ENCODE measurements at places on chromosomes 4 and X.
A peak's percentile ranks its signal among the peaks of the same experiment; 100 is the strongest.

DNA sequence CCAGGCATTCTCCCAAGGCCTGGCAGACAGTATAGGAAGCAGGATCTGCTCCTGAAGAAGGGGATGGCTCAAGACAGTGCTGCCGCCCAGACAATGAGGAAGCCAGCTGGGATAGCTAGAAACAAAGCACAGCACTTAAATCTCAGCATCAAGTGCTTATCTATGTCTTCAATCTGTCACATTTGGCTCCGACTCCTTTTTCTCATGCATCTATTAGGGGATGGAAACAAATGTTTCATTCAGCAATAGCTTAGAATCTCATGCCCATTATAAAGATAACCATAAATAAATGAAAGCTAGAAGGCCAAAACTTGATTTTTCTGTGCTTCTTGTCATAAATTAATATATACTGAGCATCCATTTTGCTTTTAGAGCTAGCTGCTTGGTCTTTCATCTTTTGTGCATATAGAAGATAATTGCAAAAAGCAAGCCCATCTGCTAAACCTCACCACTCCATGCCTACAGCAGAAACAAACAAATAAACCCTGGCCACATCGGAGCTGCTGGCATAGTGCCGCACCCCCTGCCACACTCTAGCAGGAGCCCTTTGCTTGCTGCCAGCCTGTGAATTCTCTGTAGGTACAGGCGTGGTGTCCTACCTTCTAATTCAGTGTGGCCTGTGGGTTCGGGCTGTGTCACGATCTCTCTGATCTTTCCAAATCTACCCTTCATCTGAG is 75.9 kb downstream of the AASDH start:
- DNase-seq: no peak

DNA sequence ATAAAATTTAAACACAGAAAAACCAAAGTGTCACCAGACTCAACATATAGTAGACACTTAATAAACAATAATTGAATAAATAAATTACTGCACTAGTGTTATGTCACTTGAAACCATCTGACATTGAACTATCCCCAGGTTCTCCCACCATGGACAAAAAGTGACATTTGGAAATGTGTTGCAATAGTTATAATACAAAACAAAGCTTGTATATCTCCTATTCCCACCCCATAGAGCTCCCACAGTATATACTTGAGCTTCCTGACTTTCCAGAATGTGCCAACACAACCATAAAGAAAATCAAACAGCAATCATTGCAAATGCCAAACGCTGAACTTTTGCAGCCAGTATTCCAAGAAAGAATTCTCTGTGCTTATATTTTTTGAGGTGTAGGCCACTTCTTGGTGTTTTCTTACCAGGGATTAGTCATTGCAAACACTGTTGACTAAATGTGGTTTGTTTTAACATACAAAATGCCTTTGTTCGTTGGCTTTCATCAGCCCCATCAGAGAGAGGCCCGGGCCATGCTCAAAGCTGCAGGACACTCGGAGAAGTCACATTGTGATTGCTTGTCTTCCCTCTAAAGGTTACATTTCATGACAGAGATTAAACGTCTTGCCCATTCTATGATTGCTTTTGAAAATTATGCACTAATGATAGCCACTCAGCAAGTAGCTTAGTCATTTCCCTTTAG is 33.8 kb downstream of the PPARGC1A start:
- DNase-seq: no peak

GRCh38 chrX:114127411-114128025 is 456.4 kb upstream of the HTR2C start:
- no peak for DNase-seq

DNA sequence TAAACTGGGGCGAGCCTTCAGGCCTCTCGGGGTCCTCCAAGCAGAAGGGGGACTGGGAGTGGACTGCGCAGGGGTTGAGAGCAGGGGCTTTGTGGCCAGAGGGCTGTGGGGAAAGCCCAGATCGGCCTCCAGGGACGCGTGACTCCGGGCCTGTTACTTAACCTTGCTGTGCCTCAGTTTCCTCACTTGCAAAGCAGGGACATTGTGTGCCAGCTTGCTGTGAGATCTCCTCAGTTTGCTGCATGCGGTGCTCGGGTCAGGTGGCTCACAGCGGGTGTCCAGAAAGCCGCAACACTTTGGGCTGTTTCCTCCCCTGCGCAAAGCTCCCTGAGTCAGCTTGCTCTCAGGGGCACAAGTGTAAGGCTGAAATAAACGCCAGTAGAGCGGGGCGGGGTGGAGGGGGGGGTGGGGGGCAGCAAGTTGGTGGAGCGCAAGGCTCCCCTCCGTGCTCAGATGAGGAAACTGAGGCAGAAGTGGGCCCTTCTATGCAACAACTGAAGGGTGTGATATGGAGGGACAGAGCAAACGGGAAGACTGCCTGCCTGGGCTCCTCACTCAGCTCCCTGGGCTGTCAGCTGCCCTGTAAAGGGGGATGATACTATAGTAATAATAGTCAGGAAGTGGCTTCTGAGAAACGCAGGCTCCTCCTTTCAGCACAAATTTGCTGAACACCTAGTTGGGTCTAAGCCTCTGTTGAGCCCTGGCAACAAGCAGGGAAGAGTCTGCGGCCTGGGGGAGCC is 101.0 kb downstream of the HMX1 start:
- no peak for DNase-seq

GRCh38 chr4:72689923-72690322 is 120.9 kb upstream of the ADAMTS3 start:
- DNase-seq: no peak

- DNase-seq: no peak
Observed at GRCh38 chrX:139680356-139680755, 27.6 kb downstream of the MCF2 start.

DNA sequence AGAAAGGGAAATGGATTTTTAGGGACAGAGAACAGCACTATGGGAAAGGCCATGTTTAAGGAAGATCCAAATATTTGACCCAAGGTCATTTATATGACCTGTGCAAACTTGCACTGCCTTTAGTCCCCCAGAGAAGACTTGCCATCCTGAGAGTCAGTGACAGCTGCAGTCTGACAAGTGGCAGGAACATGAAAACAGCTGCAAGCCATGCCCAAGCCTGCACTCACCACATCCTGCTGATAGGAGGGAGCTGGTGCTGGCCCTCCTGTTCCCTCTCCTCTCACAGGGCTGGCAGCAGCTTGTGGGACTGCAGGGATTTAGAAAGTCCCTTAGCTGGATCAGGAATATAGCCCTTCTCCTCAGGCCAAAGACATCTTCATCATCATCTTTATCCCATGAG is 187.7 kb downstream of the RAP1GDS1 start:
- DNase-seq: no peak

DNA sequence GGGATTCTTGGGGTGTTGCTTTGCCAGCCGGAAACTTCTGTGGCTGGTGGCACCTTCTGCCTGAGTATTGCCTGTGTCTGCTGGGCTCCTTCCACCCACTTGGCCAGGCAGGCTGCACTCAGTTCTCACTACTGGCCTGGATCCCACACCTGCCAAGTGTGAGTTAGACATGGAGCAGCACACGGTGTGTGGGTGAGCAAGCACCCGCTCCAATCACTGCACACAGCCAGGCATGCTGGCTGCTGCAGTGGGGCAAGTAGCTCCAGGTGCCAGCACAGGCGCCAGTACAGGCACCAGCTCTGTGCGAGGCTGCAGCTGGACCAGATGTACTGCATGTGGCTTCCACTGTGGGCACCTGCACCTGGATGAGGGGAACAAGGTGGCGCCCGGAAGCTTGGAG is 23.9 kb downstream of the DCUN1D4 start:
- no peak for DNase-seq

- DNase-seq: no peak
Observed at GRCh38 chrX:96756491-96756890, 71.8 kb downstream of the DIAPH2 start.

DNA sequence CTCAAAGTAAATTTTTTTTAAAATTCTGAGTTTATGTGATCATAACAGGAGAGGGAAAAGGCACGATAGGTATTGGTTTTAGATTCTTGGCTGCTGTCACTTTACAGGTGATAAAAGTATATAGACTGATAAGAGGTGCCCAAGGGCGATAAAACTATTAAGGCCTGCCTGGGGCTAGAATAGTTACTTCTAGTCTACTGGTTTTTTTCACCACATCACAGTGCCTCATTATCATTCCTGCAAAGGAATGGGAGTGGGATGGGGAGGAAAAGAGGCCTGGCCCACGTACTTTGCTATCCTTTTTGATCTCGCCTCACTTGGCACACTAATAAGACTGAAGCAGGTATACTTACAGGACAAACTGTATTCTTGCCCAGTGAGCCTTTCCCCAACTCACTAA is 46.6 kb downstream of the CXorf58 start:
- no peak for DNase-seq

- no peak for DNase-seq
Observed at GRCh38 chr4:82618103-82618720, 56.4 kb upstream of the TMEM150C start.

- no peak for DNase-seq
Observed at GRCh38 chrX:103800318-103800717, 23.7 kb downstream of the PLP1 start.

DNA sequence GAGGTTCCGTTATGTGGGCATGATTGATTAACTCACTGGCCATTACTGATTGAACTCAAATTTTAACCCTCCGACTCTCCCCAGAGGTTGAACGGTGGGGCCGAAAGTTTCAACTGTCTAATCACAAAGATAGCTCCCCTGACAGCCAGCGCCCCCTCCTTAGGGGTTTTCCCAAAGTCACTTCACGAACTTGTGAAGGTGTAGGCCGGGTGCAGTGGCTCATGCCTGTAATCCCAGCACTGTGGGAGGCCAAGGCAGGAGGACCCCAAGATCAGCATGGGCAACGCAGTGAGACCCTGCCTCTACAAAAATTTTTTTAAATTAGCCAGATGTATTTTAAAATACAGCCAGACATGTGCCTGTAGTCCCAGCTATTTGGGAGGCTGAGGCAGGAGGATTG is 39.8 kb upstream of the RBM47 start:
- DNase-seq: no peak

- peak; percentile 11 for DNase-seq
Observed at GRCh38 chr4:16794816-16795445, 103.5 kb downstream of the LDB2 start.

GRCh38 chr4:69838977-69839376 is 21.0 kb downstream of the SULT1E1 start:
- DNase-seq: no peak

GRCh38 chrX:40058719-40059118 is 39.0 kb downstream of the BCOR start:
- no peak for DNase-seq

- DNase-seq: no peak
Observed at GRCh38 chr4:77699731-77700210, 94.2 kb downstream of the CXCL13 start.

- DNase-seq: no peak
Observed at GRCh38 chr4:26104056-26104685, 190.2 kb downstream of the SMIM20 start.

- DNase-seq: no peak
Observed at GRCh38 chr4:168099195-168099594, 6.9 kb downstream of the ANXA10 start.

- no peak for DNase-seq
Observed at GRCh38 chr4:29043411-29043810, 1676.8 kb upstream of the PCDH7 start.

DNA sequence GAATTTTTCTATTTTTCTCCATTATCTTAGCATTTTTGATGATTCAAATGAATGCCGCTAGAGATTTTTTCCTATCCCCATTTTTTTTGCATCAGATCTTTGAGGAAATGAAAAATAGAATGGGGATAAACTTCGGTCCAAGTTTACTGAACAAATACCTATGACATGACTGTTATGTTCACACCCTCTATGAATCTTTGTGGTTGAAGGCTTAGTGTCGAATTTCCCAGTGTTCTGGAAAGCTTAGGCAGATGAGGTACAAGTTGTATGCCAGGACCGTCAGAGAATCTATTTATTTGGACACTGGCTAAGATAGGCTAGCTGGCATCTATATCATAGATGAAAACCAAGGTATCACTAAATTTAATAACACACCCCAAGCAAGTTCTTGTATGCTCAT is 123.4 kb downstream of the SPCS3 start:
- no peak for DNase-seq

DNA sequence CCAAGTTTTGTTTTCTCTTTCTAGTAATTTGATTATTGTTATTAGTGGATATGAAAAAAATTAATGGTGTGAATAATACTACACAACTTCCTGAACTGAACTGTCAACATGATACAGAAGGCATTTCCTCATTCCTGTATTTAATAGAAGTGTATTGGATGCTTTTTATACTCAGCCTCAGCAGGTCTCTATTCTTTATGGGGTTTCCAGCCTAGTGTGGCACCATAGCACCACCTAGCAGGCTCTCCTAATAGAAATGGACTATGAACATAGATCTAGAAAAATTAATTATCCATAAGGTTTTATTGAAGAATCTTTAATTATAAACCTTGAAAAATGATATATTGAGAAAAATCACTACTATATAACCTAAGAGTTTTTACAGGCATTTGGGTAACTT is 52.4 kb downstream of the GLRB start:
- no peak for DNase-seq

- DNase-seq: no peak
Observed at GRCh38 chr4:55386073-55386472, 9.7 kb upstream of the TMEM165 start.

- DNase-seq: no peak
Observed at GRCh38 chrX:47828984-47829383, 7.7 kb upstream of the ZNF81 start.

GRCh38 chrX:21725496-21725895 is 32.4 kb downstream of the SMPX start:
- no peak for DNase-seq

DNA sequence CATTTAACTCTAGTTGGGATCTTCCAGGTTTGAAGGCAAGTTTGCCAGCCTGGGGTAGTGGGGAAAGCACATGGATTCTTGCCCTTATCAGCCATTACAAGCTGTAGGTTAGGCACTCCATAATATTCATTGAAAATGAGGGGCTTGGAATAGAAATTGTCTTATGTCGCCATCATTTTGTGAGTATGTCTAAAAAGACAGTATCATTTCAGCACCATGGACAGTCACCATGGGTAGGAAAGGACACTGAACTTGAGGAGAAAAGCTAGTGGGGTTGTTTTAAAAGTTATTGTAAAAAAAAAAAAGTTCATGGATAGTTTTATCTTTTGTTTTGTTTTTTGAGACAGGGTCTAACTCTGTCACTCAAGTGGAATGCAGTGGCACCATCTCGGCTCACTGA is 356.1 kb downstream of the HNRNPD start:
- DNase-seq: no peak

DNA sequence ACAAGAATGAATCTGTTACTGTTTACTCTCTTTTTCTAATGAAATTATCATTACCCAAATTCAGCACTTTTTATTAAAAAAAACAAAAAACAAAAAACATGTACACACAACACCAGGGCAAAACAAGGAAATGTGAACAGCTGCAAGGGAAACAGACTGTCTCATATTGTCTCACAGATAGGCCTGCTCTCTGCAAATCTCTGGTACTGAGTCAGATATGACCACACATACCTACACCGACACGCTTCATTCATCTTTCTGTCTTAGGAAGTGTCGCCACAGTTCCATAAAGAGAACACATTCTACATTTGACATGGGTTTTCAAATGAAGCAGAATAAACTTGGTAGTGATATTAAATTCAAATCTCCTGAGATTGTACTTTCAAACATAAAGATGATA is 92.2 kb upstream of the GPR34 start:
- DNase-seq: no peak
